IPS DF 6.9 (cell line): ENCODE measurements at places on chromosomes 2 and 18.

GRCh38 chr2:234989183-234989701 lies 37.4 kb downstream of the SH3BP4 start:
- no peak overlapping the region for H3K27ac ChIP-seq
- no peaks in the 10 kb centered on the region for H3K27me3 ChIP-seq
- H3K4me1 ChIP-seq: peaks cover 2% of the 10 kb centered on the region; the same call in 1 of the 2 replicates
- no peak for DNase-seq

DNA sequence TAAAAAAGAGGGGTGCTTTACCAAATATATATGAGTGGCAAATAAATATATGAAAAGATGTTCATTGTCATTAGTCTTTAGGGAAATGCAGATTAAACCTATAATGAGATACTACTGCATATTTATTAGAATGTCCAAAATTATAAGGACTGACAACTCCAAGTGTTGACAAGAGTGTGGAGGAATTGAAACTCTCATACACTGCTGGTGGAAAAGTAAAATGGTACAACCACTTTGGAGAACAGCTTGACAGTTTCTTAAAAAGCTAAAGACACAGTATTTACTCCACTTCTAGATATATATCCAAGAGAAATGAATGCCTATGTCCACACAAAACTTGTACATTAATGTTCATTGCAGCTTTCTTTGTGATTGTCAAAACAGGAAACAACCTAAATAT lies 50.4 kb downstream of the PLEK start:
- H3K27ac ChIP-seq: no peak overlapping the region
- DNase-seq: no peak
- H3K36me3 ChIP-seq: no peaks in the 10 kb centered on the region
- H3K4me3 ChIP-seq: no peak overlapping the region
- H3K4me1 ChIP-seq: peaks cover 6% of the 10 kb centered on the region

DNA sequence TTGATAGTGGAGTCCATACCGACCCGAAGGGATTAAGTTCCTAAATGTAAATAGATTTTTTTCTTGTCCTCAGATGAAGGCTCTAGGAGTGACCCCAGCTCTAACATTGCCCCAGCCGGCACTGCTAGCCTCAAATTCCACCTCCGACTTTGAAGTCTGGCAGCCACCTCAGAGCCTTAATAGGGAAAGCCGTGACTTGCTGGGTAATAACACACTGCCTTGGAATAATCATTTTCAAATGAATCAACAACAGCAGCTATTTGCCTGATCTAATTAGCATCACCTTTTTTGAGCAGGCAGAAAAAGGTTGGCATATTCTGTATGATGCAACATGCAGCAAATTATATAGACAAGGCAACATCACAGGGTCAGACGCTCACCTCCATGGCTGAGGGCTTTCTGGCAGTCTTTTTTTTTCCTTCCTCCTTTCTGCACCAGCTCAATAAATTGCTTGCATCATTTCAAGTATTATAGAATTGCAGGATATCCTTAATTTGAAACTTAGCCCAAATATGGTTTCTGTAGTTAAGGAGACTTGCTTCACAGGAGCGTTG lies 276.5 kb upstream of the ATP5MC3 start:
- no peak for DNase-seq
- no peak overlapping the region for H3K4me3 ChIP-seq
- H3K27me3 ChIP-seq: no peaks in the 10 kb centered on the region

DNA sequence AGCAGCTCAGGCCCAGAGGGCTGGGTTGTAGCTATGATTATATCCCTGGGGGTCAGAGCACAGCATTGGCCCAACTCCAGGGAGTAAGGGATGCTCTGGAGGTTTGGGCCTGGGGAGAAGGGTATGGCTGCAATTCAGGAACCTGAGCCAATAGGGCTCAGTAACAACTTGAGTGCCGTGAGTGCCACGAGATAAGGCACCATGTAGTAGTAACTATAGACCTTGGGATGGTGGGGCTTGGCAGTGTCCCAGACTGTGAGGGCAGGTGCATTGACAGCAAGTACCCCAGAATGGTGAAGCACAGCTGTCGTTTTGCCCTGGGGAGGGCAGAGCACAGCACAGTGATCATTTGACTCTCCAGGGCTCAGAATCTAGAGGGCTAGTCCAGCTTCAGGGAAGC lies 45.1 kb upstream of the ZNF396 start:
- no peak overlapping the region for H3K4me3 ChIP-seq
- H3K36me3 ChIP-seq: no peaks in the 10 kb centered on the region
- H3K27ac ChIP-seq: no peak overlapping the region

- H3K4me3 ChIP-seq: no peak overlapping the region
- no peak overlapping the region for H3K27ac ChIP-seq
- DNase-seq: no peak
- H3K27me3 ChIP-seq: no peaks in the 10 kb centered on the region
- H3K4me1 ChIP-seq: peaks cover 2% of the 10 kb centered on the region; the same call in 1 of the 2 replicates
Measured at GRCh38 chr2:191041418-191042161, 27.6 kb upstream of the STAT1 start.

- no peak overlapping the region for H3K4me3 ChIP-seq
- no peak for DNase-seq
- H3K27me3 ChIP-seq: no peaks in the 10 kb centered on the region
- H3K36me3 ChIP-seq: no peaks in the 10 kb centered on the region
- H3K27ac ChIP-seq: no peak overlapping the region
- H3K4me1 ChIP-seq: no peaks in the 10 kb centered on the region
Measured at GRCh38 chr2:238020816-238021215, 40.0 kb upstream of the SCLY start.

DNA sequence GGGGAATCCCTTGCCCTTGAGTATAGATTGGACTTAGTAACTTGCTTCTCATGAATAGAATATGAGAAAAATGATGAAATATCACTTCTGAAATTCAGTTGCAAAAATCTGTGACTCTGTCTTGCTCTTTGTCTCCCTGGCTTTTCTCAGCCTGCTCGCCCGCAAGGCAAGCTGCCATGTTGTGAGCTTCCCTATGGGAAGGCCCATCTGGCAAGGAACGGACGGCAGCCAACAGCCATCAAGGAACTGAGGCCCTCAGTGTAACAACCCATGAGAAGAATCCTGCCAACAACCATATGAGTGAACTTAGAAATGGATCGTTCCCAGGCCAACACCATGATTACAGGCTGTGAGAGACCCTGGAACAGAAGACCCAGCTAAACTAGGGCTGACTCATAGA lies 58.4 kb upstream of the PGAP1 start:
- H3K4me1 ChIP-seq: no peaks in the 10 kb centered on the region
- H3K4me3 ChIP-seq: no peak overlapping the region
- DNase-seq: no peak
- no peak overlapping the region for H3K27ac ChIP-seq

DNA sequence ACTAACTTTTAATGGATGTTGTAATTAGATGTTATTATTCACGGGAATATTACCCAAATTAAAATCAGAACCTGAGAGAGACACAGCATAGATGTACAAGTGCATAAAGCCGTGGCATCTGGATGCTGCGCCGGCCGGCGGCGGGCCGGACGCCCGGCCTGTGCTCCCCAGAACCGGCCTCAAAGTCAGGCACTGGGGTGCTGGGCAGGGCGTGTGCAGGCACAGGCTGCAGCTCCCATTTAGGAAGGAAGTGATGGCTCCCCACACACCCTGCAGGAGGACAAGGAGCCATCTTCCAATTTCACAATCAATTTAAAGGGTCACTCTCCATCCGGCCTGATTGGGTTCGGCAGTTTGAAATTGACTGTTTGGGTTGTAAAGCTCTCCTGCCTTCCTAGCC lies 367.7 kb upstream of the SALL3 start:
- H3K36me3 ChIP-seq: no peaks in the 10 kb centered on the region
- H3K27me3 ChIP-seq: no peaks in the 10 kb centered on the region
- H3K4me3 ChIP-seq: no peak overlapping the region
- no peak overlapping the region for H3K27ac ChIP-seq
- H3K4me1 ChIP-seq: no peaks in the 10 kb centered on the region

DNA sequence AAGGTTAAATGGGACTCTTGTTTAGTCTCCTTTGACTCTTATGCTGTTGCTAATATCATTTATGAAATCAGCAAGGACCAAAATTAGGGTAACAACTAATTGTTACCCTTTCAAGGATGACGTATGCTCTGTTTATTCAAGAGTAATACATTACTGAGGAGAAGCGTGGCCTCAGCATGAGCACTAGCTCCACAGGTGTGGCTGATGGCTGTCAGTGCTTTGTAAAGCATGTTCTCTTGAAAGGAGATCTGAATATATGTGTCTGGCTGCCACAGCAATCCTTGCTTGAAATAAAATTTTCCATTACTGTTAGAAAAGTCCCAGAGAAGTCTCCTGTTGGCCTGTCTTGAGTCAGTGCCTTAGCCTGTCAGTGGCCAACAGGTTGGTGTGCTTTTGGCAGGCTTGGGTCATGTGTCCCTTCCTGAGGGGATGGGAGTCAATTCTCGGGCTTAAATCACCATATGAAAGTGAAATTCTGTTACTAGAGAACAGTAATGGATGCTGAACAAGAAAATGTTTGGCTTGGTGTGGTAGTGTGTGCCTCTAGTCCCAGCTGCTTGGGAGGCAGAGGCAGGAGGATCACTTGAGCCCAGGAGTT lies 32.7 kb downstream of the ABI2 start:
- DNase-seq: no peak
- H3K27ac ChIP-seq: no peak overlapping the region
- H3K36me3 ChIP-seq: no peaks in the 10 kb centered on the region
- H3K4me1 ChIP-seq: no peaks in the 10 kb centered on the region
- no peaks in the 10 kb centered on the region for H3K27me3 ChIP-seq

- H3K36me3 ChIP-seq: no peaks in the 10 kb centered on the region
- H3K4me1 ChIP-seq: peaks cover 17% of the 10 kb centered on the region
- no peak for DNase-seq
Measured at GRCh38 chr2:241010531-241011295, 12.3 kb downstream of the SNED1 start.
